Liver (tissue), 10 donors: ENCODE measurements at places on chromosomes 13 and 19.

DNA sequence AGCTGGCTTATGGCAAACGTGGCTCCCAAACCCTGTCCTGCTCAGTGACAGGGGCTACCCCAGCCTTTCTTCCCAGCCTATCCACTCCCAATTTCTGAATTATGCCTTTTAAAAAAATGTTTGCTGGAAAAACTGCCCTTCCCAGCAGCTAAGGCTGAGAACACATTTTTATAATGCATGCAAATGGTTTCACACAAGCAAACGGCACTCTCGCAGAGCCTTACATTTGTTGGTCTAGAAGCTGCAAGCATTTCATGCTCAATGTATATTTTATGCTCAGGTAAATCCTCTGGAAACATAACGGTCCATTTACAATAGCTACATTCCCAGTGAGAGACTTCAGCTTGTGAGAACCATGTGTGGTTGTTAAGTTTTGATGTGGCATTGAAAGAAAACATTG is 61.4 kb downstream of the SLC7A1 start:
- DNase-seq = no peak

GRCh38 chr19:28388988-28389387 is 824.0 kb downstream of the UQCRFS1 start:
- no peak for DNase-seq

- DNase-seq = no peak
These were observed 287.1 kb downstream of the ITGBL1 start for GRCh38 chr13:101739382-101740178.

DNA sequence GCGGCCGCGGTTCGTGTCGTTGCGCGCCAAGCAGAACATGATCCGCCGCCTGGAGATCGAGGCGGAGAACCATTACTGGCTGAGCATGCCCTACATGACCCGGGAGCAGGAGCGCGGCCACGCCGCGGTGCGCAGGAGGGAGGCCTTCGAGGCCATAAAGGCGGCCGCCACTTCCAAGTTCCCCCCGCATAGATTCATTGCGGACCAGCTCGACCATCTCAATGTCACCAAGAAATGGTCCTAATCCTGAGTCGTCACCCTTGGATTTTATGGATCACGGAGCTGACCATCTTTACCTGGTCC is 475 bp downstream of the MRPL57 start:
- no peak for DNase-seq
